IMR-90 (cell line): ENCODE measurements at places on chromosomes 6 and 20. TPM values are rescaled to one million over a fixed set of nuclear protein-coding genes. Genes with fewer than 3 reads are reported as not detected.

GRCh38 chr6:17413313-17413750, 19.9 kb downstream of the CAP2 start:
- DNase-seq: peak; percentile 91

DNA sequence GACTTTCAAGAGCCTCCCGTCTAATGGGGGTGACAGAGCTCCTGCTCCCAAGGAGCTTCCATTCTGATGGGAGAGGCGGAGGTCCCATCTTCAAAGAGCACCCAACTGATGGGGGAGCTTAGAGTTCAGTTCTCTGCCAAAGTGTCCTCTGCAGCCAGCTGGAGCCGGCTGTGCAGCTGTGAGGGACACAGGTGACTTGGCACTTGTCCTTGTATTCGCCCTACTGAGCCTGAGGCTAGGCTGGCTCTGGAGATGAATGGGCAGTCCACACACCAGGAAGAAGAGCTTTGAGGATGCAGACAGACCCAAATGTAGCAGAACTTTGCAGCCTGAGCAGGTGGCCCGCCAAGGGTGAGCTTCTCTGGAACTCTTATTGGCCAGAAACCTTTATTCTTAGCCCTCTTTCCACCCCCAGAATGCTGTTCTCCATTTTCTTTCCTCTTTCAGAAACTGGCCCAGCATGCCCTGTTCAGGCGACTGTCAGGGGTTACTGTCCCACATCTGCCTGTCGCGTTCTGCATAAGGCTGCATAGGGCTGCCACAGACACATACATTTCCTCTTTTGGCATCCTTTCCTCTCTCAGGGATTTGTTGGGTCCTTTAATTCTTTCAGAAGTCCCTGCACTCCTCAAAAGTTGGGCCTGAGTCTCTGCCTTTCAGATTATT, 108.7 kb upstream of the LRFN2 start:
- no peak for DNase-seq

- no peak for DNase-seq
Observed at GRCh38 chr20:51111290-51111689, 88.4 kb upstream of the KCNG1 start.

GRCh38 chr6:36493859-36494258, 51.1 kb downstream of the KCTD20 start:
- no peak for DNase-seq

- DNase-seq: no peak
Observed at GRCh38 chr6:70857387-70858077, 99.3 kb downstream of the B3GAT2 start.

DNA sequence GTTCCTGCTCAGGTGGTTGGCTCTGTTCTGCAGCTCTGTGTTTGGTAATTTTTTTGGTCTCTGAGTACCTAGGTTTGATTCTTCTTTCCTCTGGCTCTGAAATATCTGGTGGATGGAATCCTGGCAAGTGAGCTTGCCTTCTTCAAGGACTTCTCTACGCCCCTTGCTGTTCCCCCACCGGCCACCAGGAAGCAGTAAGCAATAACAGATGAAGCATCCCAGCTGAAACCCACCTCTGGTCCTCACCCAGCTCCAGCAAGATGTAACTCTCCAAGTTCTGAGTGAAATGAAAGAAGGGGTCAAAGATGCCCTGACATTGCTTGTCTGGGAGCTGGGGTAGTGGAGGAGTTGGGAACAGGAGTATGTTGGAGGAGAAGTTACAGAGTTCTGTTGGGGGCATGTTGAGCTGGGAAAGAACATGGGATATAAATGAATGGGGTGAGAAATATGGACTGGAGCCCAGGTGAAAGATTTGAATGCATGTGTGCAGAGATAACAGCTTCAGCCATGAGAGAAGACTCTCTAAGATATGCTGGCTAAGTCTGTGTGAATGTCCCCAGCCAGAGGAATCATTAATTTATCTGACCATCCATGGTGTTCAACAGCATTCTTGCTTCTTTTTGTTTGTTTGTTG, 51.3 kb upstream of the GLP1R start:
- DNase-seq: peak; percentile 12

DNA sequence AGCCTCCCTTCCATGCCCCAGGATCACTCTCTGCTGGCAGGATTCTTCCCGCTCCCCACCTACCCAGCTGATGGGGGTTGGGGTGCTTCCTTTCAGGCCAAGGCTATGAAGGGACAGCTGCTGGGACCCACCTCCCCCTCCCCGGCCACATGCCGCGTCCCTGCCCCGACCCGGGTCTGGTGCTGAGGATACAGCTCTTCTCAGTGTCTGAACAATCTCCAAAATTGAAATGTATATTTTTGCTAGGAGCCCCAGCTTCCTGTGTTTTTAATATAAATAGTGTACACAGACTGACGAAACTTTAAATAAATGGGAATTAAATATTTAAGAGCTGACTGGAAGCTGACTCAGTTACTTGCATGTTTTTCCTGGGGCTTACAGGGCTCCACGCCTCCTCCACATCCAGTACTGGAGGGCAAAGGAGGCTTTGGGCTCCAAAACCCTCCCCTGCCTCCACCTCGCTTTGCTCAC, 24.3 kb upstream of the FANCE start:
- peak; percentile 92 for DNase-seq

- DNase-seq: no peak
Observed at GRCh38 chr6:40249935-40250334, 315.7 kb upstream of the MOCS1 start.

DNA sequence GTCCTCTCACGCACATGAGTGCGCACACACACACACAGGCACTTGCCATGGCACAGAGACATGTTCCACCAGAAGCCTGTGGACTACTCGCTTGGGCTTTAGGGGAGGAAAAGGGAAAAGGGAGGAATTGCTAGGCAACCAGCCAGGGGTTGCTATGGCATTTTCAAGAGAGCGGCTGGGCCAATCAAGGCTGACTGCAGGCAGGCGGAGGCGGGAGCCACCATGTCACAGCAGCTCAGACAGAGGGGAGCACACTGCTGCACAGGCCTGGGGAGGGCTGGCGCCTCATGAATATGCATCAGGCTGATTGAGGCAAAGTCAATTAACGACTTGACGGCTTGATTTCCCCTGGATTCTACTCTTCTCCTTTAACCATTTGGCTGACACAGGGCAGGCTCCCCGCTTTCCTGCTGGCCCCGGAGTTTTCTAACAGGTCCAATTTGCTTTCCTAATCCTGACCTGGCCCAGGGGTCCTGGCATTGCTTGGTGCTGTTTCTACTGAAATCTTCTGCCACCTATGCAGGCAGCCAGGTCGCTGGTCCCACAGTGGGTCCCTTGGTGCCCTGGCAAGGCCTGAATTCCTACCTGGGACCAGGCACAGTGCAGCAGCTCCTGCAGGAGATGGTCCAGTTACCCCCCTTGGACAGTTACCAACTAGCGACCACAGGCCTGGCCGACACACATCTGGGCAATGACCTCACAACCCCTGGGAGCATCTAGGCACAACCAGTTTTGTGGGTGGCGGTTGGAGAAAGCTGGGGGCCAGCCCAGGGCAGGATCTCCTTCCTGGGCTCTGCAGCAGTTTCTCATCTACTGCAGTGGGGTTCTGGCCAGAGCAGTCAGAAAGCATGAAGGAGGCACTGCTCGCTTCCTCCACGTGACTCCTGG, 52.1 kb downstream of the YTHDF1 start:
- DNase-seq: no peak

GRCh38 chr6:53171605-53172467, 23.2 kb upstream of the GCM1 start:
- DNase-seq: peak; percentile 73

GRCh38 chr6:31265926-31266325, 6.0 kb downstream of the HLA-C start:
- no peak for DNase-seq

DNA sequence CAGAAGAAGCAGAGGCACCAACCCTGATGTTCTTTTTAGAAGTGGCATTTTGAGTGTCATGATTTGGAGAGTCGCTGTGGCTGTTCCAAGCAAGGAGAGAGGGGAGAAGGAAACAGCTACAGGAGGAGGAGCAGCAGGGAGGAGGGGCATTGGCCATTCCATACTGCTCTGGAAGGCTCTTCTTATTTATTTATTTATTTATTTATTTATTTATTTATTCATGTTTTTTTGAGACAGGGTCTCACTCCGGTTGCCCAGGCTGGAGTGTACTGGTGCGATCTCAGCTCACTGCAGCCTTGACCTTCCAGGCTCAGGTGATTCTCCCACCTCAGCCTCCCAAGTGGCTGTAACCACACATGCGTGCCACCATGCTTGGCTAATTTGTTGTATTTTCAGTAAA, 178.3 kb upstream of the PROKR2 start:
- DNase-seq: no peak

DNA sequence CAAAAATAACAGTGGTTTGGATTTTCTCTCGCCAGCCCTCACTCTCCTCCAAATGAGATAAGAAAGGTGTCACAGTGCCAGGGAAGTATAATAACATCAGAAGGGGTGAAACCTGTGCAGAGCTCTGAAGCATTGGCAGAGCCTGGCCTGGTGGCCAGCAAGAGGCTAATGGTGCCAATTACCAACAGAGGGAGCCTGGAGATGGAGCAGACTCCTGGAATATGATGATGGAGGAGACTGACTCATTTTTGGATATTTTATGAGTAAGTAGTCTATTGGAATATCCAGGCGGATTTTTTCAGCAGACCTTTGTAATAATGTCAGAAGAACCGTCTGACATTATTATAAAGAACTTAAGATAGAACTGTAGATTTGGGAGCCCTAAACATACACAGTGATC, 442.6 kb upstream of the MARCKS start:
- DNase-seq: peak; percentile 81

- DNase-seq: peak; percentile 75
Observed at GRCh38 chr20:50460608-50461267, 49.4 kb upstream of the PTPN1 start.

GRCh38 chr20:25054096-25054820, 3.7 kb downstream of the ACSS1 start:
- no peak for DNase-seq

DNA sequence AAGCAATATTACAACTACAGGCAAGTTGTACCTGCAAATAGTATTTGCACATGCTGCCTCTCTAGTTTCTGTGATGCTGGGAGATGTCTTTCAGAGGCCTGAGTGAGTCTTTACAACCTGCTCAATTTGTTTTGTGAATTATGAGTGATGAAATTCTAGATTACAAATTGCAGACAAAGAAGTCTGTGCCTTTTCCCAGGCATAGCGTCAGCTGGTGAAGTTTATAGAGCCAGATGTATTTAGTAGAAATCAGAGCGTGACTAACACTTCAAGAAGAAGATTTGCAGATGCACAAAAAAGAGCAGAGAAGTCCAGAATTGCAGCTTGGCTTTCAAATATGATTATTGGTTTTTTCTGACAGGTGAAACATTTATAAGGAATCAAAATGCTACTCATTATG, 289.9 kb downstream of the PLCB1 start:
- DNase-seq: peak; percentile 51

- DNase-seq: peak; percentile 23
Observed at GRCh38 chr6:142118925-142119324, 13.8 kb upstream of the GJE1 start.

GRCh38 chr20:50310673-50311051, 120.0 kb downstream of the CEBPB start:
- DNase-seq: no peak

DNA sequence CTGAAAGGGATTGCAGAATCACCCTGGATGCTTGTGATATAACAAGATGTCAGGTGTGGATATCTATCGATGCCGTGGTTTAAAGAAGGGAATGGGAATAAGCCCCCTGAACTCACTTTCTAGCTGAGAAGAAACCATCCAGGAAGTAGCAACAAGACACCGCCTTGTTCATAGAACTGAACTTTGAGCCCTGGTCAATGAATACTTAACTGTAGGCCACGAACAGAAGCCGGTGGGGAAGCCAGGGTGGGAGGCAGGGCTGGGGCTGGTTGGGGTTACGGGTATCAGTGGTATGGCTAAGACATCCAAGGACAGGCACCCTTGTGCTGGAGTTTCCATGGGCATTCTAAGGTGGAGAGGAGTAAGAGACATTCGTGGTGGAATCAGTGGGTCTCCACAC, 61.0 kb downstream of the UST start:
- no peak for DNase-seq

GRCh38 chr6:107235511-107235910, 120.2 kb upstream of the BEND3 start:
- no peak for DNase-seq

DNA sequence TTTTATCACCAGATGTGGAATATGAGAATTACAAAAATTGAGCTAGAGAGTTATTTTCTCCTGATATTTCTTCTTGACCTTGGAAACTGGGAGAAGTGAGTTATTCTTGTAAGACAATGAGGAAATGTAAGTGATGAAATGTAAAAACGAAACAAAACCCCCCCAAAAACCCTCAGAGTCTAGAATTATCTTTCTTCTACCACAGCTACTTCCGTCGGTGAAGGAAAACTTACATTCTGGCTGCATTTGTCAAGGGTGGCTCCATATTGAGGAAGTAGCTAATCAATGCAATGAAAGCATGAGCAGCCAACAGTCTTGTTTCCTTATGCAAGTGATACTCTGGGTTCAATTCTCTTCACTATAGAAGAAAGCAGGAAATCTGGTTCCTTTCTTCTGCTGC, 661.7 kb upstream of the CITED2 start:
- no peak for DNase-seq

- no peak for DNase-seq
Observed at GRCh38 chr6:13831615-13832014, 17.3 kb upstream of the MCUR1 start.

DNA sequence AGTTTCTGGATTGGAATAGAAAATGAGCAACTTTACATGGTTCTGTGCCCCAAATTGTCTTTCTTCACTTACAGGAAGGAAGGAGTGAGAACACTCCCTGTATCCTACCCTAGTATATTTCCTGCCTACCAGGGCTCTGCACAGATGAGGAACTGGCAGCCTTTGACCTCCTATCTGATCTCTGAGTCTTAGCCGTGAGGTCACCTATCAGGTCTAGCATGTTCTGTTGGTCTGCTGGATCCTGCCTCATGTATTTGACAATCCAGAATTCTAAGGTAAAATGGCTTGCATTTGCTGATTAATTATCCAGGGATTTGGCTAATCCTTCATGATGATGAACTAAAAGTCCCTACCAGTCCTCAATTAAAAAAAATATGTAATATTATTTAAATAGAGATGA, 35.0 kb upstream of the TRAM2 start:
- no peak for DNase-seq

The NCOA7 gene
- total RNA-seq: 12.9 and 17.2 TPM in 2 replicates

The MTFR2 gene
- total RNA-seq: 0.72 and 1.9 TPM in 2 replicates

The HLA-DPB1 gene
- 5.8 and 7.7 TPM in 2 replicates for total RNA-seq

The AVP gene
- total RNA-seq: not detected in 2 replicates

The TNF gene
- total RNA-seq: not detected in 2 replicates

The SLA2 gene
- total RNA-seq: not detected in 2 replicates

The ISM1 gene
- total RNA-seq: not detected in 2 replicates

The TCP11 gene
- 0.36 and 0.56 TPM in 2 replicates for total RNA-seq

The GPX5 gene
- not detected in 2 replicates for total RNA-seq

The VIP gene
- not detected in 2 replicates for total RNA-seq

The BTN3A1 gene
- total RNA-seq: 15.3 and 16.5 TPM in 2 replicates
